Stimulated activated CD8-positive, alpha-beta memory T cell treated with anti-CD3 and anti-CD28 coated beads, Interleukin-15, amount 100 ng/mL, for 48 hours (primary cell): ENCODE measurements at places on chromosomes 6 and 20.

DNA sequence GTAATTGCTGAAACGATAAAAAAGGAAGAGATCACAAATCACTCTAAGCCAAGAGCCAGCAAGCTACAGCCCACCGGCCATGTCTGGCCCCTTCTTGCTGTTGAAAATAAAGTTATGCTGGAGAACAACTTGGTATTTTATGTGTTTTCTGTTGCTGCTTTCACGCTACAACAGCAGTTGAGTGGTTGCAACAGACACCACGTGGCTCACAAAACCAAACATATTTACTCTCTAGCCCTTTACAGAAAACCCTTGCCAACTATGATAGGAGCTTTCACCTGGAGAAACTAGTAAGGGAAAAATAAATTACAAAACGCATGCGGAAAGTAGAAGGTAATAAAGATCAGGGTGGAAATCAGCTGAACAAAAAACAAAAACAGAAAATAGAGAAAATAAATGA lies 41.1 kb upstream of the SLCO4A1 start:
- DNase-seq = no peak

GRCh38 chr6:45462190-45463134 lies 84.7 kb upstream of the SUPT3H start:
- DNase-seq = no peak

GRCh38 chr6:38604700-38605099 lies 35.0 kb downstream of the BTBD9 start:
- DNase-seq = no peak

GRCh38 chr6:43229803-43230620 lies 731 bp upstream of the DNPH1 start:
- DNase-seq = no peak

GRCh38 chr6:139721954-139722353 lies 347.5 kb upstream of the CITED2 start:
- DNase-seq = no peak

- DNase-seq = no peak
Measured at GRCh38 chr6:30063315-30063714, 2.2 kb downstream of the POLR1H start.

GRCh38 chr20:49394264-49394663 lies 88.2 kb downstream of the KCNB1 start:
- DNase-seq = no peak
